Fibroblast of lung (primary cell): ENCODE measurements at places on chromosomes 6 and 20. TPM values are rescaled to one million over a fixed set of nuclear protein-coding genes. Genes with fewer than 3 reads are reported as not detected.

Gene DEFB124
- total RNA-seq = not detected in 2 replicates

Gene GTSF1L
- total RNA-seq = not detected in 2 replicates

Gene PROKR2
- not detected in 2 replicates for total RNA-seq

Gene SLC26A8
- not detected in 2 replicates for total RNA-seq

Gene CTAGE9
- total RNA-seq = not detected in 2 replicates

Gene C20orf144
- under 0.01 and 0.17 TPM in 2 replicates for total RNA-seq

Gene MOG
- not detected in 2 replicates for total RNA-seq

Gene OR11A1
- total RNA-seq = not detected in 2 replicates

Gene OTOR
- total RNA-seq = not detected in 2 replicates
